ENCODE measurements at places on chromosomes 3 and 15.

- DNase-seq: no peak
Measured at GRCh38 chr3:132404276-132404675, 13.0 kb upstream of the DNAJC13 start.

DNA sequence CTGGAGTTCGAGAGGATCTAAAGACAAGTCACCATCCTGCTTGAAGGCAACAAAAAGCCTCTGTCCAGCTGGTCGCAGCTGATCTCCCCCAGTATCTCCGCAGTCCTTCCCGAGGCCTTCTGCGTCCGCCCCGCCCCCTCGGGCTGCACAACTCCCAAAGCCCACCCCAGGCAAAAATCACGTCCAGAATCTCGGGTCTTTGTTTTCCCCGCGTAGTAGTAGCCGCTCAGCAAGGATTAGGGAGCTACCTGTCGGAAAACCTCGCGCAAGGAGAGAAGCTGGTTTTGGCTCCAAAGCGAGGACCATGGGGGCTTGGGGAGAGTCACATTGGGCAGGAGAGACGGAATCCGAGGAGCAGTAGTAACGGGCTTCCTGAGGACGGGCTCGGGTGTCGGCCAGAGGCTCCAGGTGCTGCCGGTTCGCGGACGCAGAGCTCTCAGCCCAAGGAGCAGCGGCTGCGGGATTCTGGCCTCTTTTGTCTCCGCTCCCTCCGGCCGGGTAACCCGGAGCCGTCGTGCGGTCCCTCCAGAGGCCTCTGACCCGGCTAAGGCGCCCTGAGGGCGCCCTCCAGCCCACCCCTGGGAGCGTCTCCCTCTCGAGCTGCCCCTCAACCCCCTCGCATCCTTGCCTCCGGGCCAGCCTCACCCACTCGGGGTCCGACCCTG lies 401 bp downstream of the ZSCAN29 start:
- no peak for DNase-seq

DNA sequence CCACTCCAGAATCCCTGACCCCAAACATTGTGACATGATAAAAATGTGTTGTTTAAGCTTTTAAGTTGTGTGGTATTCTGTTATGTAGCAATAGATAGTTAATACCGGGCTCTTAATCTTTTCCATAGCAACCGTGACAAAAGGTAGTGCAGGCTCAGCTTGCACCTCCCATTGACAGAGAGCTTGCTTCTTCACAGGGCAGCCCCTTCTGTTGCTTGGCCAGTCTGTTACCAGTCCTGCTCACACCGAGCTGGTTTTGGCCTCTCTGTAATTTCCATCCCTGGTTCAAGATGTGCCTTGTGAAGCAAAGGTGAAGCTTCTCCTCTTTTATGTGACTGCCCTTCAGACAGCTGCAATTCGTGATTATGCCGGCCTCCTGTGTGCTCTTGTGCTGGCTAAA lies 86.9 kb downstream of the CRYGS start:
- DNase-seq: no peak

GRCh38 chr3:190094160-190094718 lies 26.5 kb downstream of the P3H2 start:
- DNase-seq: no peak

GRCh38 chr3:172164620-172165362 lies 125.4 kb downstream of the FNDC3B start:
- DNase-seq: no peak

DNA sequence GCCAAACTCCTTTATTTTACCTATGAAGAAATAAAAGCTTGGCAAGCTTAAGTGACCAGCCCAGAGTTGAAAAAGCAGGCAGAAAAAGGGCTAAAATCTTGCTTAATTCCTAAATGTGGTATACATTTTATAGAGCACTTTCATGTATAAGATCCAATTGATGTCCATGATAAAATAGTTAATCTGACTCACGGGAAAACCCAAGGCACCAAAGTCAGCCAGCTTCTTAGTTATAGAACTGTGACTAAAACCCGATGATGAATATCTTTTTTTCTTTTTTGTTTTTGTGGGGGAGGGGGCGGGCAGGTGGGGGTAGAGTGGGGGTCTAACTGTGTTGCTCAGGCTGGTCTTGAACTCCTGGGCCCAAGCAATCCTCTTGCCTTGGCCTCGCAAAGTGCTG lies 71.4 kb downstream of the PEAK1 start:
- DNase-seq: no peak

All from stimulated activated CD4-positive, alpha-beta T cell treated with anti-CD3 and anti-CD28 coated beads, Interleukin-4, amount 100 ng/mL, for 24 hours (primary cell).